ENCODE measurements at places on chromosomes 11 and 22. TPM values are rescaled to one million over a fixed set of nuclear protein-coding genes. Genes with fewer than 3 reads are reported as not detected.

GAL3ST1 gene
- 0.73 TPM for total RNA-seq

APOA5 gene
- total RNA-seq: not detected

AGBL2 gene
- 4.9 TPM for total RNA-seq

TRIM48 gene
- not detected for total RNA-seq

GDPD5 gene
- 14.9 TPM for total RNA-seq

MPZL2 gene
- total RNA-seq: 226 TPM

UBQLNL gene
- 1.4 TPM for total RNA-seq

OR52H1 gene
- total RNA-seq: 0.73 TPM

THY1 gene
- total RNA-seq: 4.5 TPM

MOGAT2 gene
- 8.2 TPM for total RNA-seq

TTC28 gene
- total RNA-seq: 56.8 TPM

MGAT3 gene
- 12.9 TPM for total RNA-seq

PHOX2A gene
- not detected for total RNA-seq

Data from ureter (tissue), 1 donor.